ENCODE measurements at places on chromosomes 12 and 14.

- DNase-seq = no peak
Measured at GRCh38 chr14:33556382-33557121, 394.3 kb downstream of the EGLN3 start.

DNA sequence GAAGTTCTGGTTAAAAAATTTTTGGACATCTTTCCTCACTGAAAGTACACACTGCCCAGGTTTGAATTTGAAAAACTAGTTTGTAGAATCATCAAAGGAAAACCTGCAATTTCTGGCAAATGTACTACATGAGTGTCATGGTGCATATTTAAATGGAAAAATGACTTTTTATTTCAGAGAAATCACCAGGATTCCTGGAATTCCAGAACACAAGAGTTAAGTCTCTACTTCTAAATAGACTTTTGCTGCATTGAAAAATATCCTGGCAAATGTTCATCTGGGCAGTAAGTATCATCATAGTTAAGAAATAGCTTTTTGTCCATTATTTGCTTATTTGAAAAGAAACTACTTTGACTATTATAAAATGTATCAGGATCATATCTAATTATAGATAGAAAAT is 275.1 kb downstream of the PRKD1 start:
- no peak for DNase-seq

DNA sequence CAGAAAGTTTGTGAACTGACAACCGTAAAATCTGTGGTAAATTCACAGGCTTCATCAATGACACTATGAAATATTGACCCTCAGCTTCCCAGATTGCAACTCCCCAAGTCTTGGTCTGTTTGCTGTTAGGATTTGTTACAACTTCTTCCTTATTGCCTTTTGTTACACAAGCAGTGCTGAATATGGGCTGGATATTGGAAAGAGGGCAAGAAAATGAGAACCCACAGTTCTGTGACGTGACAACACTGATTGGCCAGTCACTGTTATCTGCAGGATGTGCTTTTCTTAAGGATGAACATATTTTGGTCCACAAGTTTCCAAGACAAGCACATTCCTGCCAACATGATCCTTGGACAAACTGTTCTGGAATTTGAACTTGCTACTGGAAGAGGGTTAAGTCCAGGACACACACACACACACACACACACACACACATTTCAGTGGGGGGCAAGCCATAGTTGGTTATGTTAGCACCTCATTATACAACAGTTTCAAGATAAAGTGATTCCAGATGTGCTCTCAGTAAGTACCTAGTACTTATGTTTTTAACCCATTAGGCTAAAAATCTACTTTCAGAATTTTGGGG is 16.6 kb upstream of the SLC38A2 start:
- no peak for DNase-seq

- DNase-seq = no peak
Measured at GRCh38 chr12:104929977-104930376, 28.1 kb downstream of the SLC41A2 start.

GRCh38 chr14:68518761-68519670 is 273.9 kb downstream of the ZFP36L1 start:
- DNase-seq = no peak

DNA sequence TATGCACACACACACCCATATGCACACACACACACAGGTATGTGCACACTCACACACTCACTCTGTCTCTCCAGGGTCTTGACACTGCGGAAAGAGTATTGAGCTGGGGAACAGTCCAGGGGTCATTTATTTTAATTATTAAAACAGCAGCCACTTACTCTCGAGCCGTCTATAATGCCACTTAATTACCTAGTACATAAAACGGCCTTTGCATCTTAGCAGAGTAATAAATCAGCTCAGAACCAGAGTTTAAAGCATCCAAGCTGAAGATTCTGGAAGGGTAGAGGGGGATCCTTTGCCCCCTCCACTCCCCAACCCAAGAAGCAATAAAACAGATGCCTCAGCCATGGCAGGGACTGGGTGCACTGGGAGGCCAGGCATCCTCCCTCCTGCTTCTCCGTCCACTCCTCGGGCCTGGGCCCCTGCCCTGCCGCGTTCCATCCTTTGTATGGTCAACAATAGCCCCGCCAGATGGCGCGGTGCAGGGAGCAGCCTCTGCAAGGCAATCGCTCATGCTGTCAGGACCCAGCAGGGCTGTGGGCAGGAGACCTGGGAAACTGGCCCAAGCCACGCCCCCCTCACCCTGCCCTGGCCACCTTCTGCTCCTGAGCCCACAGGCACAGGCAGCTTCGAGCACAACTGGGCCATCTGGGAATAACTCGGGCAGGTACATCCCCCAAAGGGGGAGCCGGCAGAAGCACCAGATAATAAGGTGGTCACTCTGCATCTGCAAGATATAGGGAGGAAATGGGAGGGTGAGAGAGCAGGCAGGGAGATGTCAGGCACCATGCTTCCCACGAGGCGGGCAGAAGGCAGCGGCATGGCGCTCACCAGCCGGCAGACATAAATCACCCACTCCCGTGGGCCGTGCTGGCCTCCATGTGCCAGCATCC is 40.9 kb downstream of the CCDC85C start:
- peak; percentile 93 for DNase-seq

DNA sequence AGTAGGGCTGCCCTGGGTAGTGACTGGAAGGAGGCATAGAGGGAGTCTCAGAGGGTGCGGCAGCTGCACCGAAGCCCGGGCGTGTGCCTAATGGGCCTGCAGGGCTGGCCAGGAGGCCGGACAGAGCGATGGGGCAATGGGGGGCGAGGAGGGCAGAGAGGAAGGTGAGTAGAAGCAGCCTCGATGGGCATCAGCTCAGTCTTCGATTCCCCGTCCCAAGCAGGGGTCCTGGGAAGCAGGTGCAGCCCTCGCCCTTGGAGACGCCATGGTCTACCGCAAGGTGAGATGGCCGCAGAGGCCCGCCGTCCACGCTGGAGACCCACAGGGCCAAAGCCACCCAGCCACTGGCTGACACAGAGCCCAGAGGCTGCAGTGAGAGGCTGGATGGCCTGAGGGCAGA is 70.8 kb downstream of the GALNT9 start:
- no peak for DNase-seq

- DNase-seq = no peak
Measured at GRCh38 chr14:105153739-105154475, 14.7 kb downstream of the JAG2 start.

GRCh38 chr14:106024983-106025604 is 498.7 kb downstream of the TMEM121 start:
- DNase-seq = no peak

DNA sequence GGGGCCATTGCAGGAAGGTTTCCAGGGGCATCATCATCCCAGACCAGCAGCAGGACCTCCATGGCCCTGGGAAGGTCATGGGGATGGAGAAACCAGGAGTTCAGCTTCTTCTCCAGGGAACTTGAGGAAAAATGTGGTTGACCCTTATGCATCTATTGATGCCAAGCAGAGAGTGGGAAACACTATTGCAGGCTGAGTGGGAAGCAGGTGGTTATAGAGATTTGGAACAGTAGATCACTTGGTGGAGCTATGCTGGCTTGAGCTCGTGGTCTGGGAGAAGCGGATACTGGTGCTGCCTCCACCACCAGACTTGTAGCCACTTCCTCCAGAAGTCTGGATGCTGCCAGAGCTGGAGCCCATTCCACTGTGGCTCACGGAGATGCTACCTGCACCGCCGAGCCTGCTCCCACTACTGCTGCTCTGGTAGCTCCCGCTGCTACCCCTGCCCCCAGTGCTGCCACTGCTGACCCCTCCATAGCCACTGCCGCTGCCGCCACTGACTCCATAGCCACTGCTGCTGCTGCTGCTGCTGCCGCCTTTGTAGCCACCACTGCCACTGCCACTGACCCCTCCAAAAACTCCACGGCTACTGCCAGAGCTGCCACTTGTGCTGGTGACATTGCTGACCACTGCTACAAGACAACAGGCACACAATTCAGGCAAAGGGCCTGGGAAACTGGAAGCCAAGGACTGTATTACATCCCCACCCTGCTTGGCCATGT is 8.5 kb downstream of the KRT76 start:
- DNase-seq = no peak

DNA sequence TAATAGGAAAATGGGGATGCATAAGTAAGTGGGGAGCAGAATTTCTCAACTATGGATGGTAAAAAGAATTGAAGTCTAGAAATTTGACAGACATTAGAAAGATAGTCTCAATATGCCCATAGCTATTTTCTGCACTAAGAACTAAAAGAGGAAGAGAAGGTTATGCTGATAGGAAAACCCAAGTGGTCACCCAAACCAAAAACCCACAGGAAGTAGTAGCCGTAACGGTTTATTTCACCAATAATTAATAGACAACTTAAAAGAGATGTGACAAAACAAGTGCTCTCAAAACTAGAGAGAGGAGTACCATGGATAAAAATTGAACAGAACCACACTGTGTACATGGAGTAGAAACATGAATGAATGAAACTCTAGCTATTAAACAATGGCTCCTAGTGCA is 295.4 kb downstream of the FSCB start:
- DNase-seq = no peak

DNA sequence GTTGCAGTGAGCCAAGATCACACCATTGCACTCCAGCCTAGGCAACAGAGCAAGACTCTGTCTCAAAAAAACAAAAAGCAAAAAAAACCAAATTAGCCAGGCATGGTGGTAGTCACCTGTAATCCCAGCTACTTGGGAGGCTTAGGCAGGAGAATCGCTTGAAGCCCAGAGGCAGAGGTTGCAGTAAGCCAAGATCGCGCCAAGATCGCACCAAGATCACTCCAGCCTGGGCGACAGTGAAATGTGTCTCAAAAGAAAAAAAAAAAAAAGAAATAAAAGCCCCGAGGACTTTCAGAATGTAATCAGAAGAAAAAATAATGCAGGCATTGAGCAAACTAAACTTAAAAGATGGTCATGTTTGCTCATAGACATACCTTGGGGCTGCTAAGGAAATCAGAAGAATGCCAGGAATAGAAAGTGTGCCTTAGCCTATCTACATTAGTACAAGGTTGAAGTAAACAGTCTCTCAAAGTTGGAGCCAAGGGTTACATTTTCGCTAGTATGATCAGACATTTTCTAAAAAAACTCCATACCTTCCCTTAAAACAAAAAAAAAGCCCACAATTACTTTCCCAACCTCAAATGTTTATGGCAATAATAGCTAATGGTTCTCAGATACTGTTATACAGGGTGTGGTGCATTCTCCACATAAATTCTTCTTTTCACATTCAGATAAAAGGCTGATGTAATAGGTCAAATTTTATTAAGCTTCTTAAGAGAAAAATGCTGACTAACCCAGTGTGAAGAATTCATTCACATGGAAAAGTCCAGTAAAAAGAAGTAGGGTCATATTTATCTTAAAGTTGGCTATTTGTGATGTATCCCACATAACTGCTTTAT is 15.8 kb downstream of the DTD2 start:
- no peak for DNase-seq

DNA sequence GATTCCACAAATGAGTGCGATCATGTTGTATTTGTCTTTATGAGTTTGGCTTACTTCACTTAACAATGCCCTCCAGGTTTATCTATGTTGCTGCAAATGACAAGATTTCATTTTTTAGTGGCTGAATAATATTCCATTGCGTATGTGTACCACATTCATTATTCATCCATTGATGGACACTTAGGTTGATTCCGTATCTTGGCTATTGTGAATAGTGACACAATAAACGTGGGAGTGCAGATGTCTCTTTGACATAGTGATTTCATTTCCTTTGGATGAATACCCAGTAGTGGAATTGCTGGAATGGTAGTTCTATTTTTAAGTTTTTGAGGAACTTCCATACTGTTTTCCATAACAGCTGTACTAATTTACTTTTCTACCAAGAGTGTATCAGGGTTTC is 23.5 kb downstream of the AKAP6 start:
- no peak for DNase-seq

GRCh38 chr12:115785548-115785947 is 491.9 kb downstream of the MED13L start:
- DNase-seq = no peak

- DNase-seq = no peak
Measured at GRCh38 chr12:125797421-125798175, 732.4 kb downstream of the AACS start.

- DNase-seq = peak; percentile 72
Measured at GRCh38 chr12:92363295-92364146, 217.9 kb upstream of the BTG1 start.

DNA sequence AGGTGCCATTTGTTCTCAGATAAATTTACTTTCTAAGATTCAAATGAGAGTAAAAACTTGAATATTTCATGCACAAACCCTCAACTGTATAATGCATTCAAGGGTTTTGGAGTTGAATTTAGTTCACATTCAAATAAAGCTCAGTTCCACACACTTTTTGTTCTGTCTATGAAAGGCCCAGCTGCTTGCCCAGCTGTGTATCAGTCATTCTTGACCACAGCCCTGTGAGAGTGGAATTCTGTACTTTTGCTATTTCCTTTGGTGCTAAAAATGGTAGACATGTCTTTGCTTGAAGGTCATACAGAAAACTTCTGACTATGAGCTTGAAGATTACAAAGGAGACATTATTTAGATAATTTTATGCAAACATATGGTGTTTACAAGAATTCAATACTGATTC is 110.4 kb downstream of the KCNC2 start:
- no peak for DNase-seq

DNA sequence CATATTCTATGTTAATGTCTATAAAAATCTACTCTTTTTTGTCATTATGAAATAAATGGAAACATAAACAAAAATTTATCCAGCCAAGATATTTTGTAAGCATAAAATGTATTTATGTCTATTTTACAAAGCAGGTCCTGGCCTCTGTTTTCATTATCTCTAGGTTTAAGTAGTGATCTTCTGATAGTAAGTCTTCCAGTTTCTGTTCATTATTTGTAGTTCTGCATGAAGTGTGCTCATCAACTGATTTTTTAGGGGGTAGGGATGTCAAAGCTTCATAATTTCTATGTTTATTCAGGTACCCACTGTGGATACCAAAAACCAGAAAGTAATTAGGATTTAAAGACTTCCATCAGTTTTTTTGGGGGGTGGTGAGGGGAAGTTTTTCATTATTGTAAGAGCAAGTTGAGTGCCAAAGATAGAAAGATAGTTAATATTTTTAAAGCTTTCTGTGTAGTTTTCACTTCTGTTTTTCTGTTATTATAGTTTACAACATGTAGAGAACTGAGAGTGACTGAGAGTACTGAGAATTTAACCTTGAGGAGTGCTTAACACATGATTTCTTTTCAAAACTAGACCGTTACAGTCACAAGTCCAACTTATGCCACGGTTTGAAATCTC is 30.6 kb upstream of the LMO3 start:
- DNase-seq = no peak
